ENCODE measurements at places on chromosomes 13 and 19.

DNA sequence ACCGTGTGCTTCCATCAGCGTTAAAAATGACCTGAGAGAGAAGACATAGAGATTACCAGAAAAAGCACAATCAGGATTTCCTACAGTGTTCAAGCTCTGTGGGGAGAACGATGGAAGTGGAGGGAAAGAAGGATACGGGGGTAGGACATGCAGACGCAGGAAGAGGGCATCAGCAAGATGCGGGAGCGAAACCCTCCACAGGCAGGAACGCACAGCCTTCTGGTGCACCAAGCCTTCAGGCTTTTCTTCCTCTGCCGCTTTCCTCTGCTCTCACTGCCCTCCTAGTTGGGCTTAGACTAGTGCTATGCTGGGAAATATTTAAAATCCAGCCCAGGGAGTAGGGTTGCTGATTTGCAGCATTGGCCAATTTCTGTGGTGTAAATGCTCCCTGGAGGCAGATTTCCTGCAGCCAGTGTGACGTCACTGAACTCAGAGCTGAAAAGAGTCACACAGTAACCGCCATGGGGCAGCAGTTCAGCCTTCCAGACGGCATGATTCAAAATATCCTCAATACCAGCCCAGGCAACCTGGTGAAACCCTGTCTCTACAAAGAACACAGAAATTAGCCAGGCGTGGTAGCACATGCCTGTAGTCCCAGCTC is 205.1 kb upstream of the SOX1 start:
- DNase-seq: no peak

GRCh38 chr13:106311004-106311403 is 224.5 kb downstream of the EFNB2 start:
- DNase-seq: no peak

- DNase-seq: peak; percentile 1
These were observed 1395.8 kb downstream of the SLITRK5 start for GRCh38 chr13:89066868-89067466.

DNA sequence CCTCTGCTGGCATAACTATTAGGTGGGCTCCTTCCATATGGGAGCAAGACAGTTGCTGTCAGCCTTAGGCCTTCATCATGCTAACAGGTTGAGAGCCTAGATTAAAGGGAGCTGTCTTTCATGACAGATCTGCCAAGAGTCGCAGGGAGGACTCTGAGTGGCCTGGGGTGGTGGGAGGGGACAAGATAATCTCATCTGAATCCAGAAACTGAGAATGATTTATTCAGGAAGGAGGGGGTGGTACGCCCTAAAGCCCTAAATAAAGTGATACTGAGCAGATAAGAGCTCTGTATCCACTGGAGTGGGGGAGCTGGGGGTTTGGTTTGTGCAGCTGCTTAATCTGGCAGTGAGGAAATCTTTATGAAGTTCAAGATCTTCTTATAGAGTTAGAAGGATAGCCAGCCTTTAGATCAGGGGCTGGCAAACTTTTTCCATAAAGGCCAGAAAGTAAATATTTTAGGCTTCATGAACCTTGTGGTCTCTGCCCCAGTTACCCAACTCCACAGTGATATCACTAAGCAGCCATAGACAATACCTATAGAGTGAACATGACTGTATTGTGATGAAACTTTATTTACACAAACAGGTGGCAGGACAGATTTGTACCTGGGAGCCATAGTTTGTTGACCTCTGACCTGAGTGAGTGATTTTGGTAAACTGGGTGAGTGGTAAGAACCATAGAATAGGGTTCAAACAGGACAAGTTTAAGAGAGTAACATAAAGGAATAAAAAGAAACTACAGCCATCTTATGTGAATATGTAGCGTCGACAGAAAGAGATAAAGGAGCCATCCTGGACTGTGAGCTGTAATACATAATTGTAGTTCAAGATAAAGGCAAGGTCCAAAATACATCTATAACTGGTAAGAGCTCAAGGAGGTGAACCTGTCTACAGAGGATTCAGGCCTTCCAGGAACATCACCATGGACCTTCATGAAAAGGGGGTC is 9.8 kb upstream of the STK24 start:
- no peak for DNase-seq

DNA sequence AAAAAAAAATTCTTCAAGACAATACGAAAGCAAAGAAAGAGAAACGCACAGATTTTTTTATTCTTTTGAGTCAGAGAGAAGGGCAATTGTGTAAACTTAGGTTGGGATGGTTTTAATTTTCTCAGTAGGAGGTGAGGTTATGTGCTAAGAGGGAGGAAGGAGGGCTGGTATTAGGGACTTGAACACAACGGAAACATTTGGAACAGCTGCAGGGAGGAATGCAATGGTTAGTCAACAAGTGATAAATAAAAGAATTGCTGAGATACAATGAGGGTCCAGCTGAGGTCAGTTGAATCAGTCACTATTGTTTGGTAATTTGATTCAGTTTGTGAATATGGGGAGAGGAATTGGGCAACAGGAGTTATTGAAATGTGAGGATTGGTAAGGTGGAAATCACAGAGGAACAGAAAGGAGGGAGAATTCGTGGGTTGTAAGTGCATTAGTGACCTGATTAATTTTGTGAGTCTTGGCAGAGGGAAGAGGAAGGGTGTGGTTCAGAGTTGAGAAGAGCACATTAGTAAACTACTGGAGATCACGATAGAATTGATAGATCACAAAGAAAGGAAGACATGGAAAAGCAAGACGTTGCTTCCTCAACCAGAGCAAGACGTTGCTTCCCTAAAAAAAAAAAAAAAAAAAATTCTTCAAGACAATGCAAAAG is 499.5 kb upstream of the SPRY2 start:
- no peak for DNase-seq

GRCh38 chr13:41465898-41466320 is 8.6 kb downstream of the RGCC start:
- DNase-seq: no peak

DNA sequence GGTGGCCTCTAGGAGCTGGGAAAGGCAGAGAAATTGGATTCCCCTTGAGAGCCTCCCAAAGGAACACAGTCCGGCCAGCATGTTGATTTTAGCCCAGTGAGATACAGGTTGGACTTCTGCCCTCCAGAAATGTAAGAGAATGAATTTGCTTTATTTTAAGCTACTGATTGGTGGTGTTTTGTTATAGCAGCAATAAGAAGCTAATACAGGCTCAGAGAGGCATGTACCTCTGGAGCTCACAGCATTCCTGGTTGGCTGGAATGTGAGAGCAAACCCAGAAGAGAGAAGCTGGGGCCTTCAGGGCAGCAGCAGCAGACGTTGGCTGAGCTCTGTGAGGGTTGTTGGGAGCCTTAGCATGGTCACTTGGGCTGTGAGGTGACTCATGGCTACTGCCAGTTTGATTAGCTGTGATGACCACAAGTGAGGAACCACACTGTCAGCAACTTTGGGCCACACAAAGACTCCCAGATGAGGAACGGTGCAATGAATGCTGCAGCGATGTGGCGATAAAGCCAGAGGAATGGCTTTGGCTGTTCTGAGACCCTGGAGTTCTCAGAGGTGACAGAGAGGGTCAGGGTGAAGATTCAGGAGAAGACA is 80.1 kb downstream of the CYSLTR2 start:
- DNase-seq: no peak

DNA sequence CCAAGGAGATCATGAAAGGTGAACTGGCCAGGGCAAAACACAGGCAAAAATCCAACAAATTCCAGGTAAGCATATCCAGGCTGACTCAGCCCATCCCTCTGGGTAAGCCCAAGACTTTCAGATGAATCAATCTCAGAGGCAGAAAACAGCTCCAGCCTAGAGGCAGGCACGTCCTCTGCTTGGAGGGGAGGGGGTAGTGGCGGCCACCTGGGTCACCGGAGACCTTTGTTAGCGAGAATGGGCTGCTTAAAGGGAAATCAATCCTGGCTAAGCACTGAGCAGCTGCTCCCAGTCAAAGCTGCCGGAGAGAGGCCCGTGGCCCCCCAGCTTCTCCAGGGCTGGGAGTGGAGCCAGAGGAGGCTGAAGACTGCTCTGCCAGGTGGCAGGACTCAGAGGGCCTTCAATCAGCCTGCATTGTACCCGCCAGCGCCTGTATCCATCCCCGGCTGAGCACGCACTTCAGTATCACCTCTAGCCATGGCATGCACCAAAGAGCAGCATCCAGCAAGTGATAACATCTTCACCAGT is 48.2 kb downstream of the PIN1 start:
- DNase-seq: no peak

DNA sequence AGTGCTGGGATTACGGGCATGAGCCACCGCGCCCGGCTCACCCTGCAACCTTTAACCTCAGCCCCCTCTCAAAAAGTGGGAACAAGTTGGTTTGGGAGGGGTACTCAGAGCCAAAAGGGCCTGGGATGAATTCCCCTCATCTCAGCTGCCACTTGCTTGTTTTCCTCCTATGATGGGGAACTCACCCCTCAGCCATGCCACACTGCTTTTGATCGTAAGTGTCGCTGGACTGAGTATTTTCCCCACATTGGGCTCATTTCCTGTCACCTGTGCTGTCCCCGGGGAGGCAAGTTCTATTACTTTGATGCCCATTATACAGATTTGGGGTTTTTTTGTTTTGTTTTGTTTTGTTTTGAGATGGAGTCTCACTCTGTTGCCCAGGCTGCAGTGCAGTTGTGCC is 6.5 kb downstream of the R3HDM4 start:
- no peak for DNase-seq

DNA sequence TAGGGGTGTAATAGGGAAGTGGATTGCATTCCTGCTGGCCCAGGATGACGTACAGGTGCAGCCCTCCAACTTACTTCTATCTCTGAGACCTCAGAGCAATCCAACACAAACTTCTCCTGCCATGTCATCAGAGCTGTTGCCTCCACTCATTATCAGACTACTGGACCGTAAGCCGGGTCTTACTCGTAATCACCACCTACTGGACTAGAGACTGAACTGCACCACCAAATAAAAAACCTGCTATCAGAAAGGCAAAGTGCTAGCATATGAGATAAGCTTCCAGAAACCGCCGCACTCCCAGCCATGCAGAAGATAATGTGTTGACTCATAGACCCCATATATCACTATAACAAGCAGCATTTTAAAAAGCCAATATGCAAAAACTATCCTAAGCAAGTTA is 102.0 kb downstream of the SLITRK1 start:
- no peak for DNase-seq
